Right ventricle myocardium superior (tissue), 1 donor: ENCODE measurements at places on chromosomes 6 and 20. TPM values are rescaled to one million over a fixed set of nuclear protein-coding genes. Genes with fewer than 3 reads are reported as not detected.

DNA sequence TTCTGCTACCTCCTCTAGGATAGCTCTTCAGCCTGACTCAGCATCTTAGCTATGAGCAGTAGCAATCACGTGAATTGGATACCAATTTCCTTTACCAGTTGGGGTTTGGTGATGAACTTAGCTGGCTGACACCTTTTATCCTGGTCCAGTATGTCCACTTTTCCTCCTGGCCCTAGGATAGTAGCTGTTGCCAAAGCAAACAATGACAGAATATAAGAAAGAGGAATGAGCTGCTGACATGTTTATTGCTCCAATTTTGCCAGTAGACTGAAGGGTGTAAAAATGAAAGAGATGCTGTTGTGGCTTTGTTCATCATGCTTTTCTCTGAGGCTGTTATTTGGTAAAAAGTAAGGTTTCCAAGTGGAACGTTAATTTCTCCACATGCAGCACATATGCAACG lies 168.3 kb upstream of the JAG1 start:
- no peak for DNase-seq

GRCh38 chr20:38460040-38460623 lies 12.5 kb upstream of the RALGAPB start:
- no peak for DNase-seq

GMPR gene
- 121 TPM for total RNA-seq

GRCh38 chr6:156167016-156167624 lies 610.1 kb upstream of the ARID1B start:
- DNase-seq = no peak

LCA5 gene
- total RNA-seq = 1.9 TPM

MOXD1 gene
- total RNA-seq = 2.2 TPM

KCNK16 gene
- not detected for total RNA-seq

NFATC2 gene
- total RNA-seq = 2.0 TPM
